Fibroblast of skin of left biceps (primary cell): ENCODE measurements at places on chromosomes 6 and 20.

- no peak for DNase-seq
These were observed at the start of gene THBD for GRCh38 chr20:23049201-23050075. Gene THBD (minus strand): TSS chr20:23049672. CDS start chr20:23049504, 168 bp downstream.

DNA sequence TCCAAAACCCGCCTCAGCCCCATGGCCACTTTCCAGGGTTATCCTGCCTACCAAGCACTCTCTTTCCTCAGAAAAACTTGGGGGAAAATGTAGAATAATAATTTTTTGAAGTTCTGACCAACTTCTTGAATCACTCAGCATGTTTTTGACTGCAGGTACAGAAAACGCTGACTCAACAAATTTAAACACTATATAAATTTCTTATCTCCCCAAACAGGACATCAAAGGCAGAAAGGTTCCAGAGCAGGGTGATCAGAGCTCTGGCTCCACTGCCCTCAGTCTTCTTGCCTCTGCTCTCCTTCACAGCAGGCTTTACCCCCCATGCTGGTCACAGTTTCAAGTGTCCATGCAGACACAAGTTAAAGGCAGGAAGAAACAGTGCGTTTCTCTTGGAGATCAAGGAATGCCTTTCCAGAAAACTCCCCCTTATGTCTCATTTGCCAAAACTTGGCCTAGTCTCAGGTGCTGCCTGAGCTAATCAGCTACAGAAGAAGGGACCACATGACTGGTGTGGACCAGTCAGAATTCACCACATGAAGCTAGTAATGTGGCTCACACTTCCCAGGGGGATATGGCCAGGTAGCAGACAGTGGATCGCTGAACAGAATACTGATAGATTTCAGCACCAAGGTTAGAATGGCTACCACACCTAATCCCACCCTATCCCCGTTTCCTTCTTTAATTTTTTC lies 24.4 kb upstream of the SLC17A3 start:
- no peak for DNase-seq

DNA sequence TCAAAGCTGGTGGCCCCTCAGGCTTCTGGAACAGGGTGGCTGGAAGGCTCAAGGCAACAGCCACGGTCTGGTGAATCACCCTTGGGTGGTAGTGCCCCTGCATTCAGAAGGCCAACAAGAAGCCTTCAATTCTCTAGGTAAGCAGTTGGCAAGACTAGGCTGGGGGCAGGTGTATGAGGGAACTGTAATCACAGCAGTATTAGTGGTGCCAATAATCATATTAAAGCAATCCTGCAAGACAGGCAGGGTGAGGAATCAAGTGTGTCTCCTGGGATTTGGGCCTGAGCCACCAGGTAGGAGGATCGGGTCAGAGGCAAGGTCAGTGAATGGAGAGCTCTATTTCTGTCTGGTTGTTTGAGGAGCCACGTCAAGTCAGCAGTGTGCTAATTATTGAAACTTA lies 24.9 kb upstream of the SCUBE3 start:
- DNase-seq: no peak

DNA sequence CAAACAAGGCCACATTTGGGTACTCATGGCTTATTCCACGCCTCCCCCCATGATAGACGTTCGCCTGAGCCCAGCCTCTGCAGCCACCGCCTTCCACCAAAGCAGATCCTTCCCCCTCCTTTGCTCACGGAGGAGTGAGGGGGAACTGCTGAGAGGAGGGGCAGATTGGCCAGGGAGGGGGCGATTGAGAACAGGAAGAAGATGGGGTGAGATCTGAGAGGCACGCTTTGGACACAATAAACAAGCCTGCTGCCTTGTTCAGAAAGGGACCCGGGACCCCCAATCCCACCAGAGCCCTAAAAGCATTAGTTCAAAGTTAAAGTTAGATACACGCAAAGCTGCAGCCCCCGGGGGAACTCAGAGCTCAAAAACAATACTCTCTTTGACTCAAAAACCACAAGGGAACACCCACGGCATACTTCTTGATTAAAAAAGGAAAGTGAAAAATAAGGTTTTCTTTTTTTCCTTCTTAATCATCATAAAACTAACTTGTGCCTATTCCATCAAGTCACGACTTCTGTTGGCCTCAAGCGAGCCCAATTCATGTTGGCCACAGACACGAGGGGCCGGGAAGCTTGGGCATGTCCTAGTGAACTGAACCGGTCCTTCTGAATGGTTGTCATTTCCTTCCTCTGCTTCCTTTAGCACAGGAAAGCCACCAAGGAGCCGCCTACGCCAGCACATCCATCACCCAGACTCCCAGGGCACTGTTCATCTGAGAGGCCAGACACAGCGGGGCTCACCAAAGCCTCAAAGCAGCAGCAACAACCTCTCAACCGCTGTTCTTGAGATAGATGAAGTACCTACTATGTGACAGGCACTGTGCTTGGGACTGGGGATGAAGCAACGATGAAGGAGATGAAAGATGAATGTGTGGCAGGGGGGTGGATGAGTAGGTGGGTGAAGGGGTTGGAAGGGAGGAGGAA lies 44.7 kb downstream of the NFATC2 start:
- no peak for DNase-seq

- DNase-seq: no peak
These were observed 3.4 kb downstream of the CST2 start for GRCh38 chr20:23823111-23823510.

GRCh38 chr6:96301781-96302180 lies 219.8 kb upstream of the UFL1 start:
- no peak for DNase-seq

GRCh38 chr6:170033666-170034065 lies 257.2 kb downstream of the DLL1 start:
- DNase-seq: no peak

DNA sequence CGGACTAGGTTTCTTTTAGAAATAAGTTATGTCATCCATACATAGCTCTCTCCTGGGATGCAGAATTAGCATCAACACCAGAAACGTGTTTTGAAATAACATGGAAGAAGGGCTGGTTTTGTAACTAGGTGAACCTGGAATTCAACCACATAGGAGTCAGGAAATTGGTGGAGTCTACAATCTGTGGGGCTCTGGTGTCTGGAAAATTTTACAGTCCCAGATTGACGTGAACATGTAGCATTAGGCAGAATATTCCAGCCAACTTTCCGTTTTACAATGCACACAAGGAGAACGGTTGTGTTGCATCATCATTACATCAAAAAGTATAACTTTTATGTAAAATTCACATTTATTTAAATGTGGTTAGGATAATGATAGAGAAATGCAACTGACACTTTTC lies 1.9 kb downstream of the KCNQ5 start:
- no peak for DNase-seq

DNA sequence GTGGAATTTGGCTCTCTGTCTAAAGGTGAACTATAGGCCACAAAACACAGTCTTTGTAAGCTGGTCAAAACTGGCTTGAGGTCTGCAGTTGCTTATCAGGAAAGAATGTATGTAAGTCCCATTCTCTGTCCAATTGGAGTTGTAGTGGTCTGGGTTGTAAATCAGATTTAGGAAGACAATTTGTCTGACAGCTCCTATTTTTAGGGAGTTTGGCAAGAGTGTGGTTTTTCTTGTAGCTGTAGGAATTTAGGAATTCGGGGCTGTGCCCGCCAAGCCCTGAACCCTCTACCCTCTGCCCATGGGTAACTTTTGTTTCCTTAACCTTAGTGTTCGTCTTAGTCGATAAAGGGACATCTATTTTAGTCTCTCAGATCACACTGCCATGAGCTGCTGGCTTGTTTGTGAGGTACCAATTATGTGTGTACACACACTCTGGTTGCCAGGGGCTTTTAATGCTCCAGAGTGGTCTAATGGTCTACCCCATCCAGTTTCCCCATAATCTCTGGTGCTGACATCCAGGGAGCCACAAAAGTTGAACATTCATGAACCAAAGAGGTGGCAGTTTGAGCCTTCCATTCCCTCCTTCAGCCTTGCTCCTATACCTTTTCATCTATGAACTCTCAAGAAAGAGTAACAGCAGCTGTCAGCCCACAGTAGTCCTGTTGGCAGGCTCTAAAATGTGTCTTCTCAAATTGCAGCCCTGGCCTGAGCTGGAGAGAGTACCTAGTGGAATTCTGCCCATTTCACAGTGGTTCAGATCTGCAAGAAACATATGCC lies 93.0 kb downstream of the ANKRD6 start:
- no peak for DNase-seq

- no peak for DNase-seq
These were observed 56.2 kb downstream of the GFOD1 start for GRCh38 chr6:13431059-13431656.

GRCh38 chr6:18392346-18392877 lies 5.3 kb downstream of the RNF144B start:
- no peak for DNase-seq

GRCh38 chr6:3836566-3836965 lies 12.6 kb upstream of the FAM50B start:
- no peak for DNase-seq

- DNase-seq: no peak
These were observed 206.5 kb upstream of the RREB1 start for GRCh38 chr6:6901205-6901719.

- no peak for DNase-seq
These were observed 28.6 kb upstream of the OGFRL1 start for GRCh38 chr6:71259888-71260604.
